Mucosa of descending colon (tissue), 3 donors: ENCODE measurements at places on chromosomes 13 and 19. TPM values are rescaled to one million over a fixed set of nuclear protein-coding genes. Genes with fewer than 3 reads are reported as not detected.

The STXBP2 gene
- 209 TPM for total RNA-seq

The SPRED3 gene
- 0.80 TPM for total RNA-seq

The CRLF1 gene
- 1.3 TPM for total RNA-seq

The IL12RB1 gene
- total RNA-seq, result 2.2 TPM

The NLRP7 gene
- not detected for total RNA-seq

The ZNF846 gene
- total RNA-seq, result 13.4 TPM

The TEX101 gene
- not detected for total RNA-seq

The CCDC8 gene
- 1.7 TPM for total RNA-seq

The SERPINE3 gene
- not detected for total RNA-seq

The LSR gene
- total RNA-seq, result 123 TPM

The USHBP1 gene
- total RNA-seq, result 0.52 TPM

The S1PR5 gene
- 0.23 TPM for total RNA-seq

The IGFL3 gene
- not detected for total RNA-seq

The IZUMO2 gene
- total RNA-seq, result not detected

The ZNF442 gene
- 2.5 TPM for total RNA-seq

DNA sequence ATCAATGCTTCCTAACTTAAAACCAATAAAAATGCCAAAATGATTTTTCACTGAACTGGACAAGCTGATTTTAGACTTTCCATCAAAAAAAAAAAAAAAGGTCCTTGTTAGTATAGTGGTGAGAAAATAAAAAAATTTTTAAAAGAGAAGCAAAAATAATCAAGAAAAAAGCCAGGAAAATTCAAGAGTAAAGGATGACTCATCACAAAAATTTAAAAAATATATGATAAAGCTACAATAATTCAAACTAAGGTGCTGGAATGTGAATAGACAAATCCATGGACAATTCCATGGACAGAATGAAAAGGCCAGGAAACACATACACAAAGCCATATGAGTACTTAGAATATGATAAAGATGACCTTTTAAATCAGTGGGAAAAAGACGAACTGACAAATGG is 26.1 kb downstream of the ALG5 start:
- no peak for DNase-seq

- peak; percentile 64 for DNase-seq
Observed at GRCh38 chr19:13007292-13008045, 12.2 kb downstream of the NFIX start.

DNA sequence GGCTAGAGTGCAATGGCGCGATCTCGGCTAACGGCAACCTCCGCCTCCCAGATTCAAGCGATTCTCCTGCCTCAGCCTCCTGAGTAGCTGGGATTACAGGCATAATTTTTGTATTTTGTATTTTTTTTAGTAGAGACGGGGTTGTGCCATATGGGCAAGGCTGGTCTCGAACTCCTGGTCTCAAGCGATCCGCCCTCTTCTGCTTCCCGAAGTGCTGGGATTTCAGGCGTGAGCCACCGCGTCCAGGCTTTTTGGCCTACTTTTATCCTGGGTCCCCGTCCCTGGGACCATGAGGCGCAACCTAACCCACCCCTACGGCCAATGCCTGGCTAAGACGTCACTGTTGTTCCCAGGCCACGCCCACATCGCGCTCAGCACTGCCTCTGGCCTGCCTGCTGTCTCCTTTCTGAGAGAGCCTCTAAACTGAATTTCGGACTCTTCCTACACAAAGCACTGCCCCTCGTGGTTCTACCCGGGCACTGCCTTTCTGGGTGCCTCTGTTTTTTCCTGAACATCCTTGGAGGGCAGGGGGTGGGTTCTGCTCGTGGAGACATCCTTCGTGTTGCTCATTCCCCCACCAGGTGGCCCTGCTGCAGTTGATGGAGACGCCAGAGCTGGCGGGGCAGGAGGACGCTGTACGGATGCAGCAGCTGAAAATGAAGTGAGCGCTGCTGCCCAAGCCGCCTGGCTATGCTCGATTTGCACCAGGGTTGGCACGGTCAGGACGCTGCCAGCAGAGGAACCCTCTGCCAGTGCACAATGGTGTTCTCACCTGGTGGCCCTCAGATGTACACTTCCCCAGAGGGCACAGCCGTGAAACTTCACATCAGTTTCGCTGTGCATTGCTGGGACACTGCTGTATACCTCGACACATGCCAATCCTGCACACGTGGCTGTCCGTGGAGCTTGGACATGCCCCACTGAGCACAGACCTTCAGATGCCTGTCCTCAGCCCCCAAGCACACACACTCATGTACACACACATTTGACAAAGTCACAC is 2.0 kb downstream of the REX1BD start:
- peak; percentile 63 for DNase-seq

- peak; percentile 71 for DNase-seq
Observed at GRCh38 chr13:26254583-26255111, 718 bp downstream of the CDK8 start.

DNA sequence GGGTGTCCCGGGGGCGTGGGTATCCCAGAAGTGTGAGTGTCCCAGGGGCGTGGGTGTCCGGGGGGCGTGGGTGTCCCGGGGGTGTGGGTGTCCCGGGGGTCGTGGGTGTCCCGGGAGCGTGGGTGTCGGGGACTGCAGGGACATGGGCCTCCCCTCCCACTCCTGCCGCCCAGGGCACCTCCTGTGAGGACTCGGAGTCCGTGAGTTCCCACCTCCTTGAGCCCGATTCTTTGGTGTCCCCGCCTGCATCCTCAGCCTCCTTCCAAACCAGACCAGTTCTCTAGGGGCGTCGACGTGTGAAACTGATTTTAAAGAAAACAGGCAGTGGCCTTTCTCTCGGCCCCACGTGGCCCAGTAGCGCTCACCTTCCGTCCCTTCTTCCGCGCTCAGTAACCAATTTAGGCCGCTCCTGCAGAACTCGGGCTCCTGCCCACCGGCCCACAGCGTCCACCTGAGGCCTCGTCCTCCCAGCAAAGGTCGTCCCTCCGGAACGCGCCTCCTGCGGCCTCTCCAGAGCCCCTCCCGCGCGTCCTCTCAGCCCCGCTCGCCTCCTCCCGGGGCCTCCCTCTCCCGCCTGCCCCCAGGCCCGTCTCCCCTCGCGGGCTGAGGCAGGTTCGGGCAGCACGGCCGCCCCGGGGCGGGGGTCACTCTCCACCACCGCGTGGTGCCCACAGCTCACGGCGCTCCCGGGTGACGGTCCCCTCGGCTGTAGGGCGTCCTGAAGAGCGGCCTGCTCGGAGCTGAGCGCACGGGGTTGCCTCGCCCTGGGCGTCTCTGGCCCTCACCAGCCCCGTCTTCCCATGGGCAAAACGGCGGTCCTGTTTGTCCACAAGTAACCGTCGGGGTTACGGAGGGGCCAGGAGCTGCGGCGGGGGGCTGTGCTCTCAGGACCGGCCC is 3.8 kb downstream of the F7 start:
- DNase-seq, result no peak

- no peak for DNase-seq
Observed at GRCh38 chr13:80100636-80101035, 240.3 kb downstream of the SPRY2 start.

- DNase-seq, result no peak
Observed at GRCh38 chr13:64855506-64855905, 2374.6 kb downstream of the PCDH9 start.

DNA sequence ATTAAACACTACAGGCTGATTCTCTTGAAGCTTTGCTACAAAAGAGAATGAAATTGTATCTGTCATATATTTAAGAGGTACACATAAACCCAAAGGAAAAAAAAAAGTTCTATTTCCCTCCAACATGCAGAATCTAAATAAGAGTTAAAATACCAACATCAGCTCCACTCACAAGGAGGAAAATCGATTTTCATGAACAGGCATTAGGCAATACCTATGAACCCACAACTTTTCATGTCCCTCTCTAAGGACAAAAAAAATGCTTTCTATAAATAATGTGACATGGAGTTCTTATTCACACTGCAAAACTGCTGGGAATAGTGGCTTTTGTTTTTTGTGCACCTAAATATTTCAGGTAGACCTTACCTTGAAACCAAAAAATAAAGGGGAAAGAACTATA is 192.5 kb downstream of the KLF12 start:
- no peak for DNase-seq

DNA sequence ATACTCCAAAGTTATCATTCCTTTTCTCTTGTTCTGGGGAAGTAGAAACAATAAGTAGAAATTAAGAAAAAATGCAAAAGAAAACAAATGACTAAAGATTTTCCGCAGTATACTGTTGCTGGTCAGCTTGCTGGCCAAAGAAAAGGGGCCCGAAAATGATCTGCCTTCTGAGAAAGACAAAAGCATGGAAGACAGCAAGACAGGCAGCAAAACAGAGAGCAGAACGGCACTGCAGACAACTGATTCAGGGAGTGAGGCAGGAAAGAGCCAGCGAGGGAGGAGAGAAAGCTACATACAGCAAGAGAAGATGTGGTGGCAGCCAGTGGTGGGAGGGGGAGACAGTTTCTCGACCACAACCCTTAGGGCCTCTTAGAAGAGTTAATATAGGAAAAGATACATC is 5.3 kb upstream of the DOCK9 start:
- DNase-seq, result no peak

- DNase-seq, result no peak
Observed at GRCh38 chr13:49366841-49367240, 77.0 kb downstream of the CAB39L start.

GRCh38 chr13:97751477-97751876 is 202.0 kb upstream of the IPO5 start:
- DNase-seq, result no peak

GRCh38 chr19:44207126-44207803 is 5.1 kb upstream of the ZNF227 start:
- DNase-seq, result peak; percentile 88

DNA sequence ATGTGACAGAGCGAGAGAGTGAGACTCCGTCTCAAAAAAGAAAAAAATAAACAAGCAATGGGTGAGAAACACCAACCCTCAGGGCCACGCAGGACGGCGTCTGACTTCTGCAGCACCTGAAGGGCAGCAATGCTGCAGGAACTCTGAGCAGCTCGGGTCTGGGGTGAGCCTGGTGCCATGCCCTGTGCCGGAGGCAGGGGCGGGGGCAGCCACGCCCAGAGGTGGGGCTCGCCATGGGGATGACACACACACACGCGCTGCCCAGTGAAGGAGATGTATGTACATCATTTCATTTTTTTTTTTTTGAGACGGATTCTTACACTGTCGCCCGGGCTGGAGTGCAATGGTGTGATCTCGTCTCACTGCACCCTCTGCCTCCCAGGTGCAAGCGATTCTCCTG is 24.3 kb downstream of the GPX4 start:
- no peak for DNase-seq

DNA sequence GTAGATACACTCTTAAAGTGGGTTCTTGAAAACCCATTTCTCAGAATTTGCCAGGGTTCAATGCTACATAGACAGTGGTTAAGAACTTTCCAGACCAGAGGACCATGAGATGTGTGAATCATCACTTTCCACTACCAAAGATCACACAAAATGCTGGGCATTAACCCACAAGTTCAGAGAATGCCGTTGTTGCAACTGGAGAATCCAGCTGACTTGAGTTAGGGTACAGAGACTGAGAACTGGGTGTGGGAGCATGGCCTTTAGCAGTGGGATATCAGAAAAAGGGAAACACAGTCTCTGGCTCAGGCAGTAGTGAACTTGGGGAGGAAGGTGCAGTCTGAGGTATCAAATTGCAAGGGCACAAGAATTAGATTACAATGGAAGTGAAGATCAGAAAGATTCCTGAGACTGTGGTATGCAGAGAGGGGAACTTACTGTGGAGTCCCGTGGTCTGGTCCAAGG is 51.5 kb upstream of the WDFY2 start:
- no peak for DNase-seq

DNA sequence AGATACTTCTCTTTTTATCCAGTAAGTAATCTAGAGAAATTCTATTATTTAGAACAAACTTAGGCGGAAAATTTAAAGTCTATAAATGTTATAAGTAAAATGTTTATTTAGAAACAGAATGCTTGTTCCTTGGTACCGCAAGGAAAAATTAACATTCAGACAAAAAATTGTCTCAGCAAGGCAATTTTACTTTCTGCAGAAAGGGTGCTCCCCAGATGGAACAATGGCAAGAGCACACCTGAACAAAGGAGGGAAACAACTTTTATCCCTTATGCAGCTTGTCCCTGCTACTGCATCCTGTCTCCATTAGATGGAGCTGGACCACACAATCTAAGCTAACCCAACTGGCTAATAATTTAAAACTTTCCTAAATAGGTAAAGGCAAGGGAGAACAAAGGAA is 6.5 kb upstream of the ZNF708 start:
- DNase-seq, result no peak

DNA sequence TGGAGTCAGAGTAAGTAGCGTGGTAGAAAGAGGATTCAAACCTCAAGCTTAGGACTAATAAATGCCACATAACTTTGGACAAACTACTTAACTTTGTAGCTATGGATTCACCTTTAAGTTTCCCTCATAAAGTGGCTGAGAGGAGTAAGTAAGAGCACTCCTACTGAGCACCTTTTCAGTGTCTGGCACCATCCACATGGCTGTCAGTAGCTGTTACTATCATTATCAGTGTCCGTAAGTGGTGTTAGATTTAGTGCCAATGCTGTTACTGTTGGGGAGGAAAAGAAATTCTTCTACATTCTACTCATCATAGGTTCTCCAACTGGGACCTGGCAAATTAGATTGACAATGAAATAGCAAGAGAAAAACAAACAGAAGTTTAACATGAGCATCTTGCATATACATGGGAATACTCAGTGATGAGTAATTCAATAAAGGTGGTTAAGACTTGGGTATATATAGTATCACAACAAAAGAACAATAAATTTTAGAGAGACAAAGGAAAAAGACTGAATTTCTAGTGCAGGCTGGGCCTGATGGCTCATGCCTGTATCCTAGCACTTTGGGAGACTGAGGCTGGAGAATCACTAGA is 165.6 kb upstream of the NBEA start:
- no peak for DNase-seq
